Caki2 (cell line): ENCODE measurements at places on chromosomes 5 and 9.

- DNase-seq, result no peak
Observed at GRCh38 chr5:133902511-133903118, 65.8 kb downstream of the C5orf15 start.

GRCh38 chr5:5340206-5340729 lies 82.2 kb upstream of the ICE1 start:
- peak; percentile 91 for DNase-seq

- DNase-seq, result no peak
Observed at GRCh38 chr5:52119768-52120167, 667.9 kb upstream of the ITGA1 start.

- no peak for DNase-seq
Observed at GRCh38 chr9:108282872-108283271, 572.9 kb downstream of the ACTL7B start.
